ENCODE measurements at places on chromosomes 3 and 15. TPM values are rescaled to one million over a fixed set of nuclear protein-coding genes. Genes with fewer than 3 reads are reported as not detected.

ARID3B gene
- 8.1 TPM for total RNA-seq

PCSK6 gene
- total RNA-seq = 13.5 TPM

IL17RB gene
- 8.3 TPM for total RNA-seq

SEMA5B gene
- 0.15 TPM for total RNA-seq

SLTM gene
- total RNA-seq = 88.7 TPM

CCDC80 gene
- 1.7 TPM for total RNA-seq

C3orf85 gene
- not detected for total RNA-seq

LIPC gene
- not detected for total RNA-seq

ZNF620 gene
- total RNA-seq = 10.2 TPM

ALDH1A2 gene
- total RNA-seq = 1.7 TPM

TRAIP gene
- total RNA-seq = 25.5 TPM

FILIP1L gene
- total RNA-seq = 0.17 TPM

All from HCT116 (cell line).